ENCODE measurements at places on chromosomes 4 and X.

- no peak for DNase-seq
These were observed 33.6 kb upstream of the ENPEP start for GRCh38 chr4:110442309-110442708.

DNA sequence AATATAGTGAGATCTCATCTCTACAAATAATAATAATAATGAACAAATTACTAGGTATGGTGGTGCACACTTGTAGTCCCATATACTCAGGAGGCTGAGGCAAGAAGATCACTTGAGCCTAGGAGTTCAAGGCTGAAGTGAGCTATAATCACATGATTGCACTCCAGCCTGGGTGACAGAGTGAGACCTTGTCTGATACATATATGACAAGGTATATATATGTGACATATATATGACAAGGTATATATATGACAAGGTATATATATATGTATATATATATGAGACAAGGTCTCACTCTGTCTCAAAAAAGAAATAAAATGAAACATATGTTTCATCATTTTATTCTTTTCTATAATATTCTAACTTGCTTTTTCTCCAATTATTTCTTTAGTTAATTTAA lies 278.1 kb upstream of the TET2 start:
- no peak for DNase-seq

- DNase-seq: peak; percentile 86
These were observed at the start of gene ZMAT1 for GRCh38 chrX:101931488-101932248. Gene ZMAT1 (minus strand): TSS chrX:101932027. CDS start chrX:101932008, 19 bp downstream.

DNA sequence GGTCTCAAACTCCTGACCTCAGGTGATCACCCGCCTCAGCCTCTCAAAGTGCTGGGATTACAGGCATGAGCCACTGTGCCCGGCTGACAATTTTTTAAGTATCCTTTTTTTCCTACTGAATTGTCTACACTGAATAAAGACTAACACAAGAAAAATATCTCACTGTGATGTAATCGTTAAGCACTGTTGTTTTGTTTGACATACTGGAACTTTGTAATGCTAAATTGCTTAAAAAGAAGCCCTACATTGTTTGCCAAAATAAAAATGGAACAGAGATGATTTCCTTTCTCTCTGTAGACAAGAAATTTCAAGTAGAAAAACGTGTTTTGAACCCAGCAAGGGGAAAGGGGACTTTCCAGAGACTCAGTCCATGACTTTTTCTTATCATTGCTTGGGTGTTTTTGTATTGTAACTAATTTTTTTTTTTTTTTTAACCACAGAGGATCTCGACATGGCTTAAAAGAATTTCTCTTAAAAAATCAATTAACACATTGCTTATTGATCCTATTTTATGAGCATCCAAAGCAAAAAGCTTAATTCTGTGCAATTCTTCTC lies 74.9 kb downstream of the TMEM156 start:
- no peak for DNase-seq

DNA sequence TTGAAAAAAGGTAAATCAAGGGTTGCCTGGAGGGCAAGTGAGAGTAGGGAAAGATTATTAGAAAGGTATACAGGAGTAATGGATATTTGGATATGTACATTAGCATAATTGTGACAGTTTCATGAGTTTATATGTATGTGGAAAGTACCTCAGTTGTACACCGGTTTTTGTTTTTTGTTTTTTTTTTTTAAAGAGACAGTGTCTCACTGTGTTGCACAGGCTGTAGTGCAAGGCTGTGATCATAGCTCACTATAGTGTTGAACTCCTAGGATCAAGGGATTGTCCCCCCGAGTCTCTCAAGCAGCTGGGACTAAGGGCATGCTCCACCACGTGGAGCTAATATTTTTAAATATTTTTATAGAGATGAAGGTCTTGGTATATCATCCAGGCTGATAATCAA lies 15.3 kb upstream of the HPGD start:
- no peak for DNase-seq

- no peak for DNase-seq
These were observed 2.3 kb upstream of the SLC26A1 start for GRCh38 chr4:995311-996026.

GRCh38 chr4:81040012-81040659 lies 9.6 kb downstream of the BMP3 start:
- DNase-seq: peak; percentile 74
